ENCODE measurements at places on chromosomes 16 and 17. TPM values are rescaled to one million over a fixed set of nuclear protein-coding genes. Genes with fewer than 3 reads are reported as not detected.

DNA sequence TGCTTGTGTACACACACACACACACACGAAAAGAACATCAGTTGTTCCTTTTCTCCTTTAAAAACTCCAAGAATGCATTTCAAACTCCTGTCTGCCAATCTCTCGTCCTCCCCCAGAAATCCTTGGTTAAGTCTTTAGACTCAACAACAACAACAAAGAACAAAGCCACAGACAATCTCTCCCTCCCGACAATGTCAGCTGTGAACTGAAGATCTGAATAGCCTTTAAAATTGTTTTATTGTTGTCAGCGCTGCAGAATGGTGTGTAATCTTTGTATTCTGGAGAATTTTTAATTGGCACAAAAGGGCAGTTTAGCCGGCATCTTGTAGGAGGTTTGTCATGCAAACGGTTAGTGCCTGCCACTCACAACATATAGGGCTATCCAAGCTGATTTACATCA is 219.5 kb downstream of the MSI2 start:
- no peak for DNase-seq

DNA sequence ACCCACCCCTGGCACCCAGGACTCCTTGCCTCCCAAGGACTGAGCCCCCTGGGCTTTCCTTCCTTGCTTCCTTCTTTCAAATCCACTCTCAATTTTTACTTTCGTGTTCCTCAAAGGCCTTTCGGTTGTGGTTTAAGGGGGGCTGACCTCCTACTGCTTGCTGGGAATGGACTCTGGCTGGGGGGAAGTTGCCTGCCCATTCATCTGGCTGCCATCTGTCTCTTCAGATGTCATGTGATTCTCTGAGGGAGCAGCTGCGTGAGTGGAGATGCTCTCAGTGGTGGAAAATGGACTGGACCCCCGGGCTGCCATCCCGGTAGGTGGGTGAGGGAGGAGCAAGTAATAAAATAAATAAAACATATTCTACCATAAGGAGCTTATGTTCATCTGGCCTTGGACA is 93.8 kb upstream of the RPRML start:
- peak; percentile 86 for DNase-seq

DNA sequence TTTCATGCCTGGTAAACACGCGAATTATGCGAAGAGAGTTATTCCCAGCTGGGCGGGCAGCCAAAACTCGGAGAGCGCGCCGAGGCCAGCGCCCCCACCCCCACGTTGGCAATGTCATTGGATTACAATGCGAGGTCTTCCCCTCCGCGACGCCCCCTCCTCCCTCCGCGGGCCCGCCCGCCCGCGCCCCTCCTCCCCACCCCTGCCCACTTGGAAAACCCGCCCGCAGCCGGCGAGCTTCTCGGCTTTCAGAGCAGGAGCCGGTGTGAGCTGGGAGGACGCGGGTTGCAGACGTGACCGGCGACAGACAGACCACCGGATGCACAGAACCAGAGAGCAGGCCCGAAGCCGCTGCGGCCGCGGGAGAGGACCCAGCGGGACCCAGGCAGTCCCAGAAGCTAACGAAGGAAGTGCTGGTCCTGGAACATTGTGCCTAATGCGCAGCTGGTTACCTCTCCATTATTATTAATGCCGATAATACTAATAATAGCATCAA is 4.0 kb downstream of the NOG start:
- no peak for DNase-seq

DNA sequence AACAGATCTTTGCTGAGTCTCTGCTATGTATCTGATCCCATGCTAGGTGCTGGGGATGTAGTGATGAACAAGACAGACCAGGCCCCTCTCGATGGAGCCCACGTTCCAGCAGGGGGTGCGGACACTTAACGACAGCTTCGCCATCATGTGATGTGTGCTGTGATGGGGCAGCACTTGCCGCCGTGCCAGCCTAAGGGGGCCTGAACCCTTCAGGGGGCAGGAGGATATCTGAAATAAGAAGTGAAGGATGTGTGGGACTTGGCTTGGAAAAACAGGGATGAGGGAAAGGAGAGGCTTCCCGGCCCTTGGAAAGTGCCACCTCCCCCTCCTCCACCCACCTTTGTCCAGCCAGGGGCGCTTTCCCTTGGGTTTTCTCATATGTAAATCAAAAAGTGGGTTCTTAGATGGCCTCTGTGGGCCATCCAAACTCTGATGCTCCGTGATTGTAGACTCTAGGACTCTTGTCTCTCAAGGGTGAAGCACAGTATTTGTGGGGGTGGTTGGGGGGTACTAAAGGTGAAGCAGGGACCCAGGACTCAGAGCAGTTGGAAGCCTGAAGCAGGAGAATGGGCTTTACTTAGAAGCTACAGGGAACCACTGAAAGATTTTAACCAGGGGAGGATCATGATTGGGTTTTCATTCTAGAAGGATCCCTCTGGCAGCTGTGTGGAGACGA is 4.0 kb upstream of the DLX3 start:
- DNase-seq: no peak

- no peak for DNase-seq
Observed at GRCh38 chr16:17940584-17941364, 395.8 kb downstream of the NPIPA8 start.

The C1QL1 gene
- 8.2 TPM for total RNA-seq
